SHP77 treated with DMSO at 0.1 percent for 48 hours (cell line): ENCODE measurements at places on chromosomes 11 and 22.

- no peak for DNase-seq
These were observed 55.1 kb downstream of the AAMDC start for GRCh38 chr11:77876045-77876444.

GRCh38 chr22:45868571-45869339 is 108.2 kb downstream of the WNT7B start:
- no peak for DNase-seq

DNA sequence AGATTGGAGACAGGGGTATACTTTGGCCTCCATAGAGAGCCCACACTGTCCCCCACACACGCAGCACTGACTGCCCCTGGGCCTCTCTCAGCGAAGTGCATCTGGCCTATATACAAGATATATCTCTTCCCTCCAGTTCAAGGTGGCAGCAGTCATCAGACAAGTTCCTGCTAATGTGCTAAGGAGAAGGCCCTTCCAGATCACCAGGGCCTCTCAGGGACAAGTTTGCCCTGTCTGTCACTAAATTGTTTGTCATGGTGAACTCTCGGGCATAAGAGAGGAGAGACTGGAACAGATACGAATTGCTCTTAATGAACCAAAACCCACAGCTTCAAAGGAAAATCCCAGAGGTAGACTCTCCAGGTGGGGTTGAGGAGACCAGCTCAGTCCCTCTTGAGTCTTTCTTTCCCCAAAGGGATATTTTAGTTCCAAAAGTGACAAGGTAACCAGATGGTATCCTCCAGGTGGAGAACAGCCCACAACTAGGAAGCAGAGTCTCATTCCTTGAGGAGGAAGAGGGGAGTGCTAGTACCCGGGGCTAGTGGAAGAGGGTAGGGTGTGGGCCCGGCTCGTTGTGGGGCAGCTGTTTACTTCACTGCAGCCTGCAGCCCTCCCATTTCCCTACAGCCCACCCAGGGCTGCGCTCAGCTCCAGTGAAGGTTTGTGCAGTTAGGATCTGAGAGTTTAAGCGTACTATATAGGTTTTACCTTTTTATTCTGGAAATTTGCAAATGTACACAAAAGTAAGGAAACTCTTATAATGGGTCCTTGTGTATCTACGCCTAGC is 2.2 kb upstream of the SLC35C1 start:
- DNase-seq = no peak

DNA sequence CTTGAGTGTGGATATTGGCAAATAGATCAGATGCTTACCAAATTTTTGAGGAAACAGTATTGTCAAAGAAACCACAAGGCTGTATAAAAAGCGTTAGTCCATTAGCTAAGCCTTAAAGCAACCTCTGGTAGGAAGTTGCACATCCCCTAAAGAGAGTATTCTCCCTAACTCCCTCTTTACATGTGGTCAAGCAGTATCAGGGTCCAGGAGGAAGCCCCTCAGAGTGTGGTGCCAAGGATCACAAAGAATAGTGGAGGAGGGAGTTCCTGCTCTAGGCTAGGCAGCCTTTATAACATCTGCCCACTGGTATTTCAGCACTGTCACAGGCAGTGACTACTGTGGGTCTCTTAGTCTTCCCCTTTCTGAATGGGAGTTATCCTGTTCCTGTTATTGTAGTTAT is 18.8 kb upstream of the AMPD3 start:
- DNase-seq = no peak

GRCh38 chr11:60942219-60942618 is 9.8 kb downstream of the SLC15A3 start:
- no peak for DNase-seq

- no peak for DNase-seq
These were observed 708.0 kb upstream of the ARHGAP42 start for GRCh38 chr11:99979042-99979441.

- no peak for DNase-seq
These were observed 30.7 kb upstream of the STK33 start for GRCh38 chr11:8624698-8625097.

DNA sequence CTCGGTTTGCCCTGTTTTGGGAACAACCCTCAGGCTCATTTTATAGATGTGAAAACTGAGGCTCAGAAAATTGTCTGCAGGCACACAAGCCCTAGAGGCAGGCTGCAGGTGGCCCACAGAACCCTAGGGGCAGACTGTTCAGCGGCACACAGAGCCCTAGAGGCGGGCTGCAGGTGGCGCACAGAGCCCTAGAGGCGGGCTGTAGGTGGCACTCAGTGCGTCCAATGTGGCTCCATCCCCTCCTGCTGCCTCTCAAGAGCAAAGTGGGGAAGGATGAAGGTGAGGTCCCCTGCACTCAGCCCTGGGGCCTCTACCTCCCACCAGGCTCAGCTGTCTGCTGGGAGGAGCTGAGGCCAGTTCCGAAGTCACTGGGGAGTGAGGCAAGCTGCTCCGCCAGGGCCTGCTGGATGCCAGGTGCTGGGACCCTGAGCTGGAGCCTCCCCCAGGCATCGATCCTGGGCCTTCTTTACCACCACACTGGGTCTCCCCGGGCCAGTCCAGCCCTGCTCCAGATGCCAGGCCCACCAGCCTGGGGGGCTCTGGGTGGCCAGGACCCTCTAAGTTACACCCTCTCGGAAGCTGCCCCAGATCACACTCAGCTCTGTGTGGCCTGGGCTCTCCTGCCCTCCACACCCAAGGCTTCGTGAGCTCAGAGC is 2.3 kb downstream of the ACY3 start:
- DNase-seq = no peak
